Fibroblast of mammary gland (primary cell): ENCODE measurements at places on chromosomes 1 and 21.

GRCh38 chr1:199301472-199302217 lies 662.8 kb downstream of the PTPRC start:
- DNase-seq = no peak

GRCh38 chr1:204262506-204263253 lies 48.9 kb upstream of the GOLT1A start:
- DNase-seq = no peak

GRCh38 chr1:112626193-112626592 lies 6.6 kb downstream of the CAPZA1 start:
- no peak for DNase-seq

GRCh38 chr1:179785031-179785431 lies 41.9 kb downstream of the FAM163A start:
- no peak for DNase-seq

- DNase-seq = peak; percentile 53
Measured at GRCh38 chr1:145871994-145872924, 13.4 kb upstream of the PIAS3 start.

GRCh38 chr1:230345139-230345885 lies 80.8 kb downstream of the PGBD5 start:
- no peak for DNase-seq
